Ecto neural progenitor cell (in vitro differentiated cells): ENCODE measurements at places on chromosomes 7 and 10.

DNA sequence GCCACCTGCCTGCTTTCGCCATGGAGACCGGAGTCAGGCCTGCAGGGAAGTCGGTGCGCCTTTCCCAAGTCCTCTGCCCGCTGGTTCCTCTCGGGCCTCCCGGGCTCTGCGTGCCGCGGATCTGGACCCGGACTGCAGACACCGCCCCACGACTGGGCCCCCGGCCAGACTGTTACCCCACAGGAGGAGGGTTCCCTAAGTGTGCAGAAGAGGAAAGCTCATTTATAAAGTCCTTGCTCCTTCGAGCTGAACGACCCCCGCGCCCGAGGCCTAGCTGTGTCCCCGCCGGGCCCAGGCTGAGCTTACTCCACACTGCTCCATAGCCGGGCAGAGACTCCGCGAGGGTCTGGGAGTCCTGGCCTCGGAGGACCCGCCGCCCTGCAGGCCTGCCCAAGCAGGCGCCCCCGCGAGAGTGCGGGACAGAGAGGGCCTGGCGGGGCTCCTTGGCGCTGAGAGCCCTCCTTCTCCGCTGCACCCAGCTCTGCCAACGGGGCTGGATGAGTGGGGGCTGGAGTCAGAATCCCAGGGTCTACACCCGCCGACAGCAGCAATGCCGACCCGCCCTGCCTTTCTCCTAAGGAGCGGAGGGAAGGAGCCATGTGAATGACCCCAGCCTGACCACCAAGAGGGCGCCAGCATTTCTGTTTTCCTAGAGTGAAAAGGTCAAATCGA lies 8.3 kb downstream of the EN2 start:
- peak; percentile 67 for DNase-seq

- no peak for DNase-seq
These were observed 495.8 kb downstream of the PARD3 start for GRCh38 chr10:34319197-34319846.

GRCh38 chr7:76054123-76055120 lies 6.5 kb downstream of the MDH2 start:
- DNase-seq: no peak

GRCh38 chr7:39609113-39609934 lies 14.0 kb upstream of the RALA start:
- peak; percentile 74 for DNase-seq

DNA sequence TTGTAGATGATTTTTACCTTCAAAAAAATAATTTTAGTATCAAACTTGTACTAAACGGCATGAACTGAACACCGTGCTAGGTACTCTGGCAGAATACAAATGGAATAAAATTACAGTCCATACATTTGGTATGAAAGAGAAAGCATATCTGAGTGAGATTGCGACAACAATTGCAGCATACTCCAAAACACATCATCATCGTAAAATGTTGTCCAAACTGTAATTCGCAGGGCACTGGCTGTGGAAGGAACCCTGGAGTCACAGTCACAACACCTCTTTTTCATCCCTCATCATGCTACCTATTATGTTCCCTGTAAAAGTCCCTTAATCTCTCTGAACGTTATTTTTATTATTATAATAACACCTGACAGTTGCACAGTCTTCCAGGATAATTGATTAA lies 13.5 kb downstream of the CREM start:
- no peak for DNase-seq

GRCh38 chr7:81014266-81014665 lies 95.4 kb upstream of the SEMA3C start:
- DNase-seq: no peak
